ENCODE measurements at places on chromosomes 12 and 14. TPM values are rescaled to one million over a fixed set of nuclear protein-coding genes. Genes with fewer than 3 reads are reported as not detected.

DNA sequence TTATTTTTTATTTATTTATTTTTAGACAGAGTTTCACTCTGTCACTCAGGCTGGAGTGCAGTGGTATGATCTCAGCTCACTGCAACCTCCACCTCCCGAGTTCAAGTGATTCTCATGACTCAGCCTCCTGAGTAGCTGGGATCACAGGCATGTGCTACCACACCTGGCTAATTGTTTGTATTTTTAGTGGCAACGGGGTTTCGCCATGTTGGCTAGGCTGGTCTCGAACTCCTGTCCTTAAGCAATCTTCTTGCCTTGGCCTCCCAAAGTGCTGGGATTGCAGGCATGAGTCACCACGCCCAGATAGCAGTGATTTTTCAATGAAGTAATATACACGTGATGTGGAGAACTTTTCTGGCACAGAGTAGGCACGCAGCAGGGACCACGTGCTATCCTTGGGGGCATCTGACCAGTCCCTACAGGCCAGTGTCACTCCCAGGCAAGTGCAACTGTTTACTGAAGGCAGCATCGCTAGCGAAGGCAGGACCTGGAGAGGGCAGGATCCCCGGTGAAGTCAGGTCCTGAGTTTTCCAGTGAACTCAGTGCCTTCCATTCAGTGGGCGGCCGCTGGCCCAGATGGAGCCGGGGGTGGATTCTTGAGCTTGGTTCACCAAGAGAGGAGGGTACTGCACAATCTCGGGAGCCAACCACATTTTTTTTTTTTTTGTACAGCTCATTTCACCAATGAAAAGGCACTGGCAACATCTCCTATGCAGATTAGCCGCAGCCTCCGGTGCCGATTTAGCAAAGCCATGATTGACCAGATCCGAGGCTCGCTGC, 11.1 kb upstream of the CLMN start:
- DNase-seq = no peak

DNA sequence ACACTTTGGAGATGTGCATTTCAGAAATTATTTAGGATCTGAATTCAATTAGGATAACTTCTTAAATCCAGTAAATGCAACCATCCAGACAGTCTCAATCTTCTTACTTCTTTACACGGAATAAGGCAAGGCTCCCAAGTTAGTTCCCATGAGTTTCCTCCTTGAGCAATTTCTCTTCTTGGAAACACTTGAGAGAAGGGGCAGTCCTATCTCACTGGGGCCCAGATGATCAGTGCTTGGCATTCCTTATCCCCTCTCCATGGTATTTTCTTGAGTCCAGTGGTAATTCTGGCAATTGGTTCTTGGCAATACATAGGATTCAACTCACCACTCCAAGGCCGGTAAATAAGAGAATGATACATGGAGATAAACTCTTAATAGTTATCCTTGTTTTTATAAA, 87.1 kb upstream of the PTHLH start:
- DNase-seq = no peak

- no peak for DNase-seq
These were observed 47.5 kb downstream of the FBXO34 start for GRCh38 chr14:55318694-55319093.

DNA sequence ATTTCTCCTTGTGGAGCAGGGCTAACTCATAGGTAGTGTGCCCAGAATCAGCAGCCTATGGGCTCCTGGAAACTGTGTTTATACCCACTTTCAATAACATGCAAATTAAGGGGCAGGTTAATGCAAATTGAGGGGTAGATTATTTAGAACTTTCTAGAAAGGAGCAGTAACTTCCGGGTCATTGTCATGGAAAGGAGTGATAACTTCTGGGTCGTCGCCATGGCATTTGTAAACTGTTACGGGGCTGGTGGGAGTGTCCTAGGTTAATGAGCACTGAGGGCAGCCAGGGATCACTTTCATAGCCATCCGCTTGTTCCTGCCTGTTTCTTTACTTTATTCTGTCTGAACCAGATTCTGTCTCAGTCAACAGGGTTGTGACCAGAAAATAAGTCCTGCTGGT, 143.3 kb upstream of the RFLNA start:
- no peak for DNase-seq

- no peak for DNase-seq
These were observed 24.4 kb downstream of the MYBPC1 start for GRCh38 chr12:101619026-101619786.

DNA sequence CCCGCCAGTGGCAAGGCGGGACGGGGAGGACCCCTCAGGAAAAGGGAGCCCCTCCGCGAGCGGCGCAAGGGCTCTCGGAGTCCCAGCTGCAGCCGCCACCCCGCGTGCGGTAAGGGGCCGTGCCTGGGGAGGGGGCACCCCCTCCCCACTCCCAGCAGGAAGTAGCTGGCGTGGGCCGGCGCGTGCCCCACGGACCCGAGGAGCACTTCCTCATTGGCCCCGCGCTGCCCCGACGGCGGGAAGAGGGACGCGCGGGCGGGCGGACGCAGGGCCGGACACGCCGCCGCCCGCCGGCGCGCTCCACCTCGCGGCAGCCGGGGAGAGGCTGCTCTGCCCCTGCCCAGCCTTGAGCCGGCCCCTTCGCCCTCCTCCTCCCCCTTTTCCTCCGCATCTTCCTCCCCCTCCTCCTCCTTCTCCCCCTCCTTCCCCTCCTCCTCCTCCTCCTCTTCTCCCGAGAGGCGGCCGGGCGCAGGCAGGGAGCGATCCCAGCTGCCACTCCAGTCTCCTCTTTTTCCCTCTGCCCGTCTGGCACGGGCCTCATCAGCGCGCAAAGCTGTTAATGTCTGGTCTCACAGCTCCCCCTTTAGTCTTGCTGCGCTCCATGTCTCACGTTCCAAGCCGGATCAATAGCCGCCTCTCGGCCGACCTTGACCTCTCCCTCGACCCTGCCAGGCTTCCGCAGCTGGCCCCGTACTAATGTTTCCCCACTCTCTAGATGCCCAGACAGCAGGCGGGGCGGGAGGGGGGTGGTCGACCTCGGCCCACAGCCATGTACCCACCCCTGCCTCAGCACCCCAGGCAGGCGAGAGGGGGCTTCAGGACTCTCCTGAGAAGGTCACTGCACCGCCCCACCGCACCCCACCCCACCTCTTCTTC, 2.6 kb upstream of the BCL11B start:
- no peak for DNase-seq

DNA sequence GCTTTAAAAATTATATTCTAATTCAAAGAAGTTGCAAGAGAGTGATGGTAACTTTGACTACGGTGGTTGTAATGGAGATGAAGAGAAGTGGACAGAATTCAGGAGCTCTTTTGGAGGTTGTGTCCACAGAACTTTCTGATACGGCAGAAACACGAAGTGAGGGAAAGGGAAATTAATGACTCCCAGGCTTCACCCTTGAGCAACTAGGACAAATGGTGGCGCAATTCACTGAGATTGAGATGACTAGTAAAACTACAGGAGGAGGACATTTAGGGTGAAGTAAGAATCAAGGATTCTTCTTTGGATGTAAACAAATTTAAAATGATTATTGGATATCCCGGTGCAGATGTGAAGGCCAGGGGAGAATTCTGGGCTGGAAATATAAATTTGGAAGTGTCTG, 212.6 kb downstream of the PTPRO start:
- DNase-seq = no peak

GRCh38 chr14:70721542-70721941, 79.8 kb downstream of the TTC9 start:
- DNase-seq = no peak

GRCh38 chr12:65093606-65094005, 27.5 kb downstream of the WIF1 start:
- no peak for DNase-seq

DNA sequence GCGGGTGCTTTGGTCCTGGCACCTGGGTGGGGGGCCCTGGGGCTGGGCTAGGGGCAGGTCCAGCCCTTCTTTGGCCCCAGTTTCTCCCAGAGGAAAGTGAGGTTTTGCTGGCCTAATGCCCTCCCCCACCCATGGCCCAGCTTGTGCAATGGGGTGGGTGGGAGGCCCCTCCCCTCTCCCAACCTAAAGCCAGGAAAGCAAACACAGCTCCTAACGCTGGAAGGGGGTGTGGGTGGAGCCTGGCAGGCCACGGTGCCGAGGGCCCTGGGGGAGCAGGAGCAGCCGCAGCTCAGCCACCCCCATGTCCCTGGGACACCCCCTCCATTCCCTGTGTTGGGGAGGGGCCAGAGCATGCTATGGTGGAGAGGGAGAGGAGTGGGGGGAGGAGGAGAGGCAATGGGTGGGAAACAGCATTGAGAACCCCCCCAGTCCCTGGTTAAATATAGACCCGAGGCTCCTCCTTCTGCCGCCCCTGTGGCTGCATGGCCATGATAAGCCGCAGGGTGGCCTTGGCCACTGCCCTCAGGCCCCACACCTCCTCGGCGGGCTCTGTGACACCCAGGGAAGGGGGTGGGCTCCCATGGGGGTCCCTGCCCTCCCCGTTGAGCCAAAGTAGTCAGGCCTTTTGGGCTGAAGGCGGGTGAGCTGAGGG, 4.7 kb downstream of the EXOC3L4 start:
- DNase-seq = no peak

- no peak for DNase-seq
These were observed 32.6 kb downstream of the MOK start for GRCh38 chr14:102272392-102272791.

DNA sequence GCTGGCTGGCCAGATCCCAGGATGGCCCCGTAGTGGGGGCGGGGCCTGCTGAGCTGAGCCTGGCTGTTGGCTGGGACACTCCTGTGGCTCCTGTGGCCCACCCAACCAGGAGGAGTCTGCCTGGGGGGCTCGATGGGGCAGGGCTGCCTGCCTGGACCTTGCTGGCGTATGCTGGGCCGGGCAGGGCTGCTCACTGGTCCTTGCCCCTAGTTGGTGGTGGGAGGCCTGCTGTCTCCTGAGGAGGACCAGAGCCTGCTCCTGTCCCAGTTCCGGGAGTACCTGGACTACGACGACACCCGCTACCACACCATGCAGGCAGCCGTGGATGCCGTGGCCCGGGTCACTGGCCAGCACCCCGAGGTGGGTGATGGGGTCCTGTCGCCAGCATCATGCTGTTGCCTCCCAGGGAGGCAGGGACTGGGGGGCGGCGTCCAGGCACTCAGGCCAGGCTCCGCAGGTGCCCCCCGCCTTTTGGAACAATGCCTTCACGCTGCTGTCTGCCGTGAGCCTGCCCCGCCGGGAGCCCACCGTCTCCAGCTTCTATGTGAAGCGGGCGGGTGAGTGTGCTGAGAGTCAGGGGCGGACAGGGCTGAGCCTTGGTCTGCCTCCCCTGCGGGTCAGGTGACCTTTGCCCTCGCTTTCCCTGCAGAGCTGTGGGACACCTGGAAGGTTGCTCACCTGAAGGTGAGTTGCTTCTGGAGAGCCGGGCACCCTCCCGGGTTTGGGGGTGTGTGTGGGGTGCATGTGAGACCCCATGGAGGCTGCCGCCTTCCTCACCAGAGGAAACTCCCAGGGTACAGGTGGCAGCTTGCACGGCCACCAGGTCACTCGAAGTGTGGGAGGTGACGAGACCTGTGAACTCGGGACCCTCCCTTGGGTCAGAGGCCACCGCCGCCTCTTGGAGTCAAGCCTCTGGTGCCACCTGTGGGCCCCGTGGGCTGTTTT, 3.4 kb downstream of the NOC4L start:
- DNase-seq = peak; percentile 63

GRCh38 chr12:41438854-41439541, 250.9 kb downstream of the PDZRN4 start:
- no peak for DNase-seq

RIPK3 gene
- 23.4 TPM for total RNA-seq

NOS1 gene
- 4.9 TPM for total RNA-seq

Data from upper lobe of right lung (tissue), 1 donor.